ENCODE measurements at places on chromosomes 11 and 22.

DNA sequence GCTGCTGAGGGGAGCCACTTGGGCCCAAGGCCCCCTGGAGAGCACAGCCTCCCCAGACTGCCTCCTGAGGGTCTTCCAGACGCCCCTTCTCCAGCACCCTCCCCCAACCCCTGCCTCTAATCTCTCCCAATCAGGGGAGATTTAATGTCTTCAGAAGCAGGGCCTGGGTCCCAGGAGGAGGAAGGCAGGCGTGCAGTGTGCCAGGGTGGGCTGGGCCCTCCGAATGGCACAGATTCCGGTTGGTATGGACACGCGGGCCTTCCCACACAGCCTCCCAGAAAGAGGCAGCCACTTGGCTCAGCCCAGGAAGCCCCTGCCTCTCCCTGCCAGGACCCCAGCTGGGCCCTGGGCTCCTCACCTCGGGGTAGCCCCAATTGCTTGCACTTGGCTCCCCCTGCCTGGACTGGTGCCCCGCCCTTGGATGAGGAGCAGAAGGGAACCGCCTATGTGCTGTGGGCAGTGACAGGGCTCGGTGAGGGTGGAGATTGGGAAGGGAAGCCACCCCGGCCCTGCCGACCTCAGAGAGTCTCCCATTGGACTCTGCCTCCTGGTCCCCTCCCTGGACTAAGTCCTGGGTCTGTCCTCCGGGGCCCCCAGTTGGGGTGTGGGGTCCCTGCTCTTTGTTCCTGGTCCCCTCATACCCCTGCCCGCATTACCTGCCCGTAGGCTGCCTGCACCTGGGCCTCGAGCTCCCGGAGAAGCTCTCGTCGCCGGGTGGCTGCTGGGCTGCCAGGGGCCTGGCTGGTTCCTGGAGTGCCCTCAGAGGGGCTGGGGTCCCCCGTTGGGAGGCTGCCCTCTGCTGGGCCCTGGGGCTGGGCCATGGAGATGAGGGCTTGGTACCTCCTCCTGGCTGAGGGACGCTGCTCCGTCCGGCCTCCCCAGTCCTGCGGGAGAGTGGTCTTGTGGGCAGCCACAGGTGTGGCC is 572 bp upstream of the CABP2 start:
- DNase-seq, result no peak

DNA sequence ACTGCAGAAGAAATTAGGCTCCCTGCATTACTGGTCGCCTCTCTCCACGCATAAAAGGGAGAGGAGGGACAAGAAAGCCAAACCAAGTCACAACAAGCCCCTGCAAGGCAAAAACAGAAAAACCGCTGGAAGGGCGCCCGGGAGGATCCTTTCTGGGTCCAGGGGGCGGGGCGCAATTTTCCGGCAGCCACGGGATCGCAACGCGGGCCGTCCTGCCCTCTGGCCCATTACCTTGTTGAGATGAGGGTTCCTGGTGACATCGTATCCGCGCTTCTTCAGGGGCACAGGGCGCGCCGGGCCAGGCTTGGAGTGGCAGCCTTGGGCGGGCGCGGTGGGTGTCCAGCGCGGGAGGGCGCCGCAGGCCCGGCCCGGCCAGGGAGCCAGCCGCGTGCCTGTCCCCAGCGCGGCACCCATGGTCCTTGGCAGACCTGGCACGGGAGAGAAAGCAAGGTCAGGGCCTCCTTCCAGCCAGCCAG is 847 bp downstream of the ME3 start:
- no peak for DNase-seq

DNA sequence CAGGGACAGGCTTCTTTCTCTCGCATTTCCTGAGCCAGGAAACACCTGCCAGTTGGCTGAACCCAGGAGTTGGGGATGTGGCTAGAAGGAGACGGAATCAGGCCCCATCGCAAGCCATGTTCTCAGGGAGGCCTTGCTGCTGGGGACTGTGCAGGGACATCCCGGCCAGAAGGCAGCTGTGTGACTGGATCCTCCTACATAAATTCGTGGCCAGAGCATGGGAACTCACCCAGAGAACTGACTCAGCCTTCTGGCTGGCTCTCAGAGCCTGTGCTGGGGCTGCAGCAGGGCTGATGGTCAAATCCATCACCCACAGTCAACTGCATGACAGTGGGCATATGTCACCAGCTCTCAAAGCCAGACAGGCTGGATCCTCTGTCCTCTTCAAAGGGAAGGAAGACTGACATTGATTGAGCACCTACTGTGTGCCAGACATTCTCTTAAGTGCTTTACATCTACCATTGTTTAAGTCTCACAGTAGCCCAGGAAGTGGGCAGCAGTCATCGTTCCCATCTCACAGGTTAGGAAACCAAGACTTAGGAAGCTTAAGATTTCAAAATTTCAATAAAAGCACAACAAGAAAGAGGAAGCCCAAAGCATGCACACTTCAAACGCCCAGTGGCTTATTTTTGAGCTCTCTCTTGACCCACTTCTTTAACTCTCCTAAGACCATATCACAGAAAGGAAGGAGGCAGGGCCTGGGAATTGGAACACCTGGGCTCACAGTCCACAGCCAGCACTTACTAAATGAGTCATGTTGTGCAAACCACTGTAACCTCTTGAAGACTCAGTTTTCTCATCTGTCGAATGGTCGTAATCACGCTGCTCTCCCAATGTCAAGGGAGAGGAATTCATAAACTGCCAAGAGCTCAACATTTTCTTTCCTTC is 30.9 kb upstream of the CACNG2 start:
- no peak for DNase-seq

DNA sequence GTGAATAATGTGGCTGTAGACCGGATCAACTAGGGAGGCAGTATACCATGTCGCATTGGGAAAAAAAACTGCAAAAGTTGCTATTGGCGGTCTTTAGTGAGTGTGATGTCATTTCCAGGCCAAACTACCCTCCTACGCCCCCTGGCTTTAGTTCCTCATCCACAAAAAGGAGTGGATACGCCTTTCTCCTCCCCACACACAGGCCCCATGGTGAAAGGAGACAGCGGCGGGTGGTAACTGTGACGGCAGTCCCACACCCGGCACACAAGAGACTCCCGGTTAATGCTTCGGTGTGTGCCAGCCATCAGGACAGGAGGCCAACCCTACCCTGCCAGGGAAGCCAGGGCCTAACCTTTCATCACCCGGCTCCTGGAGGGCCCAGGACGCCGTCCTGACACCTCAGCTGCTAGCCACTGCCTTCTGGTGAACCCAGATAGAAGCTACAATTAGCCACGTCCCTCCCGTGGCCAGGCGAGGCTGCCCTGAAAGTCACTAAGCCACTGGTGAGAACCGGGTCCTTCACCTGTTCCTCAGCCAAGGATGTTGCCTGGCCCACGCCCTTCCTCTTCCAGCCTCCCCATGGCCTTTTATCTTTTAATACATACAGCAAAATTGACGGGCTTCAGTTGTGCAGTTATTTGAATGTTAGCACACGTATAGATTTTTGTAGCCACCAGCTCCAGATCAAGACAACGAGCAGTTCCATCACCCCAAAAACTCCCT is 10.8 kb downstream of the TP53I11 start:
- DNase-seq, result no peak

- no peak for DNase-seq
These were observed 33.1 kb downstream of the FLRT1 start for GRCh38 chr11:64068705-64069400.

DNA sequence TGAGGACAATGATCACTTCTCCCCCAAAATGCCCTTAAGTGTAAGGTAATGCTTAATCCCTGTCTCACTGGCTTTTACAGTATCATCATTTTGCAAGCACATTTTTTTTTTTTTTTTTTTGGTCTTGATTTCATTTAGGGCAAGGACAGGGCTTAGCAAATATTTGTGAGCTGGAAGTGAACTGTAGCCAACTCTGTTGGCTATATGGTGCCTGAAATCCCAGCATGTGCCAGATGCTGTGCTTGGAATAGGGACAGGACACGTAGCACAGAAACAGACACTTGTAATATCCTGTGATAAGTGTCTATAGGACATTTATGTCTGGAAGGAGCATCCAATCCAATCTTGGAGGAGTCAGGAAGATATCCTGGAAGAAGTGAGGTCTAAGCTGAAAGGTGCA is 198.3 kb downstream of the NAV2 start:
- no peak for DNase-seq

GRCh38 chr11:134511255-134511654 is 99.2 kb upstream of the B3GAT1 start:
- DNase-seq, result no peak
